Activated T-helper 17 cell treated with anti-CD3 and anti-CD28 coated beads, Interleukin-2, amount 50 U/mL, for 72 hours (primary cell): ENCODE measurements at places on chromosomes 3 and 15. TPM values are rescaled to one million over a fixed set of nuclear protein-coding genes. Genes with fewer than 3 reads are reported as not detected.

TM4SF18 gene
- total RNA-seq: not detected

CELSR3 gene
- 20.3 TPM for total RNA-seq

CHRNB4 gene
- total RNA-seq: not detected

GOLGA6A gene
- not detected for total RNA-seq

QTRT2 gene
- total RNA-seq: 45.5 TPM

ARGFX gene
- total RNA-seq: not detected

NAA80 gene
- total RNA-seq: 24.4 TPM

CILP gene
- 0.05 TPM for total RNA-seq

DNA sequence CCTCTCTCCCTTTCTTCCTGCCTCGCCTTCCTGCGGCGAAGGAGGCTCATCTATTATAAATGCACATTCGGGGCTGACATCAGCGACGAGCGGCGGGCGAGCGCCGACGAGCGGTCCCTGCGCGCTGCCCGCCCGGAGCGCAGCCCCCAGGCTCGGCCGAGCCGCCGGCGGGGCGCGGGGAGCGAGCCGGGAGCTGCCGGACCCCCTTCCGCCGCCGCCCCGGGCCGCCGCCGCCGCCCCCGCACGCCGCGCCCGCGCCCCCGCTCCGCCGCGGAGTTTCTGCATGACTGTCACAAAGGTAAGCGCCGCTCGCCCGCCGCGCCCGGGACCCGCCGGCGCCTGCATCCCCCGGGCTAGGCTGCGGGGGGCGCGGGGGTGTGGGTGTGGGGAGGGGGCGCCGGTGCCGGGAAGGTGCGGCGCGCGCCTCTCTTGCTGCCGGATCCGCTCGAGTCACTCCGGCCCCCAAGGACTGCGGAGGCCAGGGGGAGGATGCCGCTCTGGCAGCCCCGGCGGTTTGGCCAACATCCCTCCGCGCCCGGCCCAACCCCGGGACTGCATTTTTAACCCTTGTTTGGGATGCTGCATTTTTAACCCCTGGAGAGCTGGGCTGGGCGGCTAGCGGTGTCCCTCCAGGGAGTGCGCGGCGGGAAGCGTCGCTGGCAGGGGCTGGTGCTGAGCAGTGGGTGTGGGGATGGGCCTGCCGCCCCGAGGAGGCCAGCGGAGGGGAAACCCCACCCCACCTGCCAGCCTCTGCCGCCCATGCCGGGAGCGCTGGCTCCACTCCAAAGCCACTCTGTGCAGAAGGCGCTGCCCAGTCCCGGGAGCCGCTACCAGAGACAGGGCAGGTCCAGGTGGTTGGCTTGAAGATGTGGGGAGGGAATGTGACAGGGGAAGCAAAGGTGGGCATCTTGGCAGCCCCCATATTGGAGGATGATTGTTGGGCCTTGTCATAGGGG is at the start of gene CORO2B:
Gene CORO2B, plus strand, starts transcription at position 14 of the 956 bp plus-strand sequence. Its CDS starts 270 bp downstream, at position 284.
- peak; percentile 22 for ATAC-seq

- no peak for ATAC-seq
Measured at GRCh38 chr3:169846458-169847193, 23.1 kb downstream of the LRRC31 start.

- ATAC-seq: no peak
Measured at GRCh38 chr3:60215946-60216345, 1035.3 kb downstream of the FHIT start.

GRCh38 chr3:13389378-13389777 is 30.7 kb downstream of the NUP210 start:
- ATAC-seq: no peak

DNA sequence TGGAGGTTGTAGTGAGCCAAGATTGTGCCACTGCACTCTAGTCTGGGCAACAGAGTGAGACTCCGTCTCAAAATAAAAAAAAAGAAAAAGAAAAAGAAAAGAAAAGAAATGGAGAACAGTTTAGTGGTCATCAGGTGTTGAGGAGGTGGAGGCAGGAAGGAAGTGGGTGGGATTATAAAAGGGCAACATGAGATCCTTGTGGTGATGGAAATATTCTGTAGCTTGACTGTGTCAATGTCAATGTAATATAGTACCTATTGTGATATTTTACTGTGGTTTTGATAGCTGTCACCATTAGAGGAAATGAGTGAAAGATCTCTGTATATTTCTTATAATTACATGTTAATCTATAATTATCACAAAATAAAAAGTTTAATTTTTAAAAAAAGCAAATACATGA is 60.8 kb downstream of the TRAT1 start:
- peak; percentile 16 for ATAC-seq

DNA sequence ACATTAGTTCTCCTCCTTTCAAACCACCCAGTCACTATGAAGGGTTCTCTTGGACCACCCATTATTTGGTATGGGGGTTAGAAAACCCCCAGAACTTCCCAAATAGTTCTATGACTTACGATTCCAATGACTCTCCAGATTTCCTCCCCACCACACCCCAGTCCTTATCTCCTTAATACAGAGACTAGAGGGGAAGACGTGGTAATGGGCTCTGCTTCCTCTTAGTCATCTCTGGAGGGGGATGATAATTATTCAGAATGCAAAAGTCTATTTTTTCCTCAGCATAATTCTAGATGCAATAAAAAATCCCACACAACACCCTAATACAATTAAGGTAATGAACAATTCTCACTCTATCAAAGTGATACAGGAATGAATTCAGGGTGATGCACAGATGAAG is 48.9 kb upstream of the CFAP161 start:
- peak; percentile 34 for ATAC-seq

GRCh38 chr15:90212221-90213098 is 11.3 kb downstream of the SEMA4B start:
- no peak for ATAC-seq

- ATAC-seq: no peak
Measured at GRCh38 chr3:70242297-70242882, 70.0 kb downstream of the MDFIC2 start.

- ATAC-seq: no peak
Measured at GRCh38 chr3:141828890-141829289, 47.6 kb upstream of the ATP1B3 start.

DNA sequence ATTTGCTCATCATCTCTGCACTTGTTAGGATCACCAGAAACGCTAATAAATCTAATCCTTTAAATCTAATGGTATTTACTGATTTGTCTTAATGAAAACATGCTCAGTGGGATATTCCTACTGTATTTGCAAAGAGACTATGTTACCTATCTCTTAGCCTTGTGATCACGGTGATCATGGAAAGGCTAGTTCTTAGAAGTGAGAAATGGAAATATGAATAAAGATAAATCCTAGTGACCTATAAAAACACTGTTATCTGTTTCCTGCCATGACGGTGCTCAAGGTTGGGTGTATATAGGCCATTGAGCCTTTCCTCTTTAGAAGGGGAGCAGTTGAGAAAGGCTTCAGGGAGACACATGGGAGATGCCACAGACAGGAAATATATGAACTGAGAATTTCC is 116.3 kb downstream of the THRB start:
- ATAC-seq: no peak

DNA sequence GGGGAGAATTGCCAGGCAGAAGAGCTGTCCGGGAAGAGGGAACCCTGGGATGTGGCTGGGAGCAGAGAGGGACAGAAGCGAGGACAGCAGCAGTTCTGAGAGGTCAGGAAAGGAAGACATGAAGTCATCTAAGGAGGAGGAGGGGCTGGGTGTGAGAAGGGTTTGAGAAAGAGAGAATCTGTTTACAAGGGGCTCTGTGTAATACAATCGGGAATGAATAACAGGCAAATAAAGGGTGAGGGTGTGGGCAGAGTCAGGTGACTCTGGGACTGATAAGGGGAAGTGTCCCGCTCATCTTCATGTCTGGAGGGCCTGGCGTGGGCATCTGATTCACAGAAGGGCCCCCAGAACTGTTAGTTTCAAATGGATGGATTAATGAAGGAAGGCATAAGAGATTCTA is 191.3 kb downstream of the XXYLT1 start:
- no peak for ATAC-seq

DNA sequence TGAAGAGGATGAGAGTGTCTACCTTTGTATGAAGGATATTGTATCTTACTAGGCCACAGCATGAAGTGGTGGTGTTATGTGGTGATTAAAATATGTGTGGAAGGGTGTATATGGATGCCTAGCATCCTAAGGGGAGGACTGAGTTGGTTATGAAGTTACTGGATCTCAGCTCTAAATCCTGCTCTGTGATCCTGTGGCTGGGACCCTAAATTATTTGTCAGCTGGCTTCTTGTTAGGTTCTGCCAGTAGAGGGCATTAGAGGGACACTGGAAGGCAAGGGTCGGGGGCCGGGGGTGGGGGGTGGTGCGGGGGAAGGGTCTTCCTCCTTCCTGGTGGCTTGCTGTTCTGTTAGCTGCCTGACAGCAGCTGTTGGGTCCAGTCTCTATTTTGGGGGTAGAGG is 34.9 kb downstream of the MORF4L1 start:
- ATAC-seq: no peak
